H1 (cell line): ENCODE measurements at places on chromosomes 7 and 10. TPM values are rescaled to one million over a fixed set of nuclear protein-coding genes. Genes with fewer than 3 reads are reported as not detected.

- no peak for DNase-seq
Measured at GRCh38 chr7:44537442-44537841, 3.7 kb downstream of the NPC1L1 start.

- DNase-seq = no peak
Measured at GRCh38 chr7:19560111-19560883, 148.5 kb downstream of the POLR1F start.

DNA sequence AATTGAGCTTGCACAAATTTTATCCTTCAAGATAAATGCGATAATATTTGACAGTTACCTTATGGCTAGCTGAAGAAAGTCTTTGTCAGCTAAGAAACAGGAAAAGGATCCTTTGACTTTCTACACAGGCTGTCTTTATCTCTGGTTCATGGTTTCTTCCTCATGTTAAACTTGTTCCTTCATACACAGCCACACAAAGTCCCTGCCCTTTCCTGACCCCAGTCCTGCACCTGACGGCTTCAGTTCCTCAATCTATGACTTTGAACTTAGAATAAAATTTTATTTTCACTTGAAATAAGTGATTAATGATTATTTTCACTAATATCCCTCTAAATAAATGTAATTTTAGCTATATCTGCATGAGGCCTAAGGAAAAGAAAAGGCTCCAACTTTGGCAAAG lies 77.8 kb upstream of the PRSS1 start:
- no peak for DNase-seq

GRCh38 chr7:45070254-45070642 lies 18.5 kb downstream of the NACAD start:
- DNase-seq = no peak

DNA sequence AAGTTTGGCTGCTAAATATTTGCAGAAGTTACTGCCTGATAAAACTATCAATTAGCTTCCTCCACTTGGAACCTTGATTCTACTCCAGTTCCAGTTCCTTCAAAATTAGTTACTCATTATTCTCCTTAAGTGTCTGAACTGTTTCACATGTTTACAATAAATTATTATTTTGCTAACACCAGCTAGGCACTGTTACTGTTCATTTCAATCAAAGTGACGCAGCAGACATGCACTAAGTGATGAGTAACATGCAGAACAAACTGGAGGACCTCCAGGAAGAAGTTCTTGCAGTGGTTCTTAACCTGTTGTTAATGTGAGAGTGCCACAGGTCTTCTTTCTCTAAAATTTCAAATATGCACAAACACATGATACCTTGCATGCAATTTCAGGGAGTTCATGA lies 491.8 kb upstream of the SEMA3A start:
- no peak for DNase-seq

DNA sequence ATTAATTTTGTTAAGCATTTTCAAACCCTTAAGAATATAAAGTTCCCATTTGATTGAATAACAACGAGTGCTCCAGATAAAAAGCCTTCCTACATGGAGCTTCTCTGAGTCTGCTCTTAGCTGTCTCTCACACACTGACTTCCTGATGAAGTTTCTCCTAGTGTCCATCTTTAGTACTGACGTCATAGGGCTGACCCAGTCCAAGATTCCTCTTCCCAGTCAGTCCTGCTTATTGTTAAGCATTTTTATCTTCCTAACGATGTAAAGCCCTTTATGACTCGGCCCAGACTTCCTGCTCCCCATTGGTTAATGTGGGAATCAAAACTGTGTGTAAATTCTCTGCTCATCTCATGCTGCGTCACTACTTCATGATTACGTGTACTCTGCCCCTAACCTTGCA lies 398.8 kb downstream of the TFEC start:
- DNase-seq = no peak

DNA sequence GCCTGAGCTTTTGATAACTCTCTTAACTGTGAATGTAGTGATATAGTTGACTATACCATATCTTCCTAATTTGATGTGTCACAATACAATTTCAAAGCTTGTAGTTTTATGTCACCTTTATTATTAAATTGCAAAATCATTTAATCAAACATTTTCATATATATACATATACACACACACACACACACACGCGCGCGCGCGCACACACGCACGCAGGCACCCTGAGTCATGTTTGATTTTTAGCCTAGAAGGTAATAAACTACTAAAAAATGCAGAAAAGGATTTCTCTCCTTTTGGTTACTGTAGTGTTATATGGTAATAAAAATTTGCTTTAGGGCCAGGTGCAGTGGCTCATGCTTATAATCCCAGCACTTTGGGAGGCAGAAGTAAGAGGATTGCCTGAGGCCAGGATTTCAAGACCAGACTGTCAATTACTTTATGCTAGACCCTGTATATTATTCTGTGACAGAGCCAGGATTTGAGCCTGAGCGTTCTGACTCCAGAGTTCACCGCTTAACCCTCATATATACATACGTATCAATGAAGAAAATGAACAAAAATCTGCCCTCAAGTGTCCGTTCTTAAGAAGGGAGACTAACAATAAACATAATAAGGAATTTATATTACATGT lies 89.6 kb downstream of the PODXL start:
- DNase-seq = no peak

DNA sequence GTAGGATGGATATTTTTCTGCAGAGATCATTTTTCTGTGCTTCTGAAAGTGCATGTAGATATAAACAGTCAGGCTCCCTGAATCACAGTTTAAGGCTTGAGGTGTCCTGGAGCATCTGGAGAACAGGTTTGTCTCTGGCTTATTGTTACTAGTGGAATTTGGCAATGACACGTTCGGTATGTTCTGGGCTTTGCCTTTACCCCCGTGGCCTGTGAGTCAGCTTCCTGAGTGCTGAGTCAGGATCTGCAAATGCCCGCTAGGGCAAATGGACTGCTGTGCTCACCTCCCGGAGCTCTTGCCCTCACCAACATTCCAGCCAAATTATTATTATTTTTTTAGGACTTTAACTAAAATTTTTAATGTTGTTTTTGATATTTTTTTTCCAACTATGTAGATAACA lies 192.5 kb upstream of the PRSS1 start:
- DNase-seq = no peak

DNA sequence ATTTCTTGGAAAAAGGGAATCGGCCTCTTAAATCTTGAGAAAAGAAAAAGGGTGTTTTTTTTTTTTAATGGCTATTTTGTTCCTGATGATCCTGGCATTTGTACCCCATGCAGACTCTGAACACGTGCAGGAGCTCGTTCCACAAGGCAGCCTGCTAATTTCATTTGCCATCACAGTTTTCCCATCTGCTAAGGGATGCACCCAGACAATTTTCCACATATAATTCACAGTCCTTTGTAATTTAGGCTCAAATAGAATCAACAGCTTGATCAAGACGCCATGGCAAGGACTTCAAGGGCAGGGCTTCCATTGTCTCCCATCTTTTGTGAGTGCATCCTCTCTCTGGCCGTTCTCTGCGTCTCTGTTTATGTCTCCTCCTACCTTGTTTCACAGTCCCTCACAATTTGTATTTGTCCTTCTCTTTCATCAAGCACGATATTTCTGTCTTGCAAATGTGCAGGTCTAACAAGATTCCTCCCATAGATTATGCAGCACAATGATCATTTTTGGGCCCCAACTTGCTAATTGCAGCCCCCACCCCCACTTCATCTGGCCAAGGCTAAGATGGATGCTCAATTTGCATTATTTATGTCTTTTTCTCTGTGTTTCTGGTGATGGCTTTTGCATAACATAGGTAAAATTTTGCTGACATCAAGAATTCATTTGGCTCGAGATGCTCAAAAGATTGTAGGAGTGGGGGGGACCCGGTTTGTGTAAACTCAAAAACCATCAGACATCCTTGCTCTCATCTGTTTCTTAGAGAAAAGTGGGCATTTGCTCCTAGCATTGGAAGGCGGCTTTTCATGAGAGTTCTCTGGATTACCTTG lies 356.0 kb upstream of the NPVF start:
- DNase-seq = no peak

DNA sequence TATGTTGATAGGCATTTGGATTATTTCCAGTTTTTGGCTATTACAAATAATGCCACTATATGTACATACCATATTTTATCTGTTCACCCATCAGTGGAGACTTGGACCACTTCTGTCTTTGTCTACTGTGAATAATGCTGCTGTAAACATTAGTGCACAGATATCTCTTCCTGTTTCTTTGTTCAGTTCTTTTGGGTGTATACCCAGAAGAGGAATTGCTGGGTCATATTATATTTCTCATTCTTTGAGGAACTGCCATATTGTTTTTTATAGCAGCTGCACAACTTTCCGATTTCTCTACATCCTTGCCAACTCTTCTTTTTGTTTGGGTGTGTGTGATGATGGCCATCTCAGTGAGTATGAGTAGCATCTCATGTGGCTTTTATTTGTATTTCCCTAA lies 218.0 kb downstream of the LRMDA start:
- no peak for DNase-seq

- no peak for DNase-seq
Measured at GRCh38 chr10:113129117-113129516, 179.1 kb downstream of the TCF7L2 start.

GRCh38 chr10:31974434-31975124 lies 45.9 kb upstream of the ARHGAP12 start:
- DNase-seq = no peak

DNA sequence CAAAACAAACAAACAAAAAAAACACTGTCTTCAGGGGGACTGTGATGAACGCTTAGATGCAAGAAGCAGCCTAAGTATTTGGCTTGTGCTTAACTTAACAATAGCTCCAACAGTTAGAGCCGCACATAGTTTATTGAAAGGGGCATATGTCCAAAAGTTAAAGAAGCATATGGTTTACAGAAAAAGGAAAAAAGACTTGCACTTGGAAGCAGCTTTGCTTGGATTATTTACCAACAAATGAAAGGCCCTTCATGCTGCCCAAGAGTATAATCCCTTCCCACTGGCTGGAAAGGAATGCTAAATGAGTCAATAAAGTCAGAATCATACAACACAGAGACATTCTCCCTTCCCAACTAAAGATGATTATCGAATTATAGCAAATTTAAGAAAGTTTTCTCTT lies 77.9 kb downstream of the GLI3 start:
- DNase-seq = no peak

Gene OR2A12
- not detected in 2 replicates for total RNA-seq

Gene GPNMB
- 0.52 and 1.1 TPM in 2 replicates for total RNA-seq

Gene SLC29A3
- total RNA-seq = 14.0 and 15.2 TPM in 2 replicates

Gene SPACDR
- total RNA-seq = 0.33 TPM in 1 of 2 replicates, not detected in the other

Gene HNRNPF
- 389 and 397 TPM in 2 replicates for total RNA-seq

Gene OPALIN
- total RNA-seq = not detected in 2 replicates
